Activated CD4-positive, alpha-beta T cell treated with anti-CD3 and anti-CD28 coated beads for 24 hours (primary cell): ENCODE measurements at places on chromosomes 7 and 10.

- no peak for DNase-seq
Observed at GRCh38 chr7:2517026-2517425, 2.5 kb upstream of the LFNG start.

- DNase-seq = no peak
Observed at GRCh38 chr7:143245123-143245522, 18.1 kb upstream of the GSTK1 start.

GRCh38 chr10:133040198-133040597, 47.5 kb upstream of the ADGRA1 start:
- DNase-seq = no peak

- no peak for DNase-seq
Observed at GRCh38 chr7:157150882-157151281, 12.2 kb downstream of the UBE3C start.

DNA sequence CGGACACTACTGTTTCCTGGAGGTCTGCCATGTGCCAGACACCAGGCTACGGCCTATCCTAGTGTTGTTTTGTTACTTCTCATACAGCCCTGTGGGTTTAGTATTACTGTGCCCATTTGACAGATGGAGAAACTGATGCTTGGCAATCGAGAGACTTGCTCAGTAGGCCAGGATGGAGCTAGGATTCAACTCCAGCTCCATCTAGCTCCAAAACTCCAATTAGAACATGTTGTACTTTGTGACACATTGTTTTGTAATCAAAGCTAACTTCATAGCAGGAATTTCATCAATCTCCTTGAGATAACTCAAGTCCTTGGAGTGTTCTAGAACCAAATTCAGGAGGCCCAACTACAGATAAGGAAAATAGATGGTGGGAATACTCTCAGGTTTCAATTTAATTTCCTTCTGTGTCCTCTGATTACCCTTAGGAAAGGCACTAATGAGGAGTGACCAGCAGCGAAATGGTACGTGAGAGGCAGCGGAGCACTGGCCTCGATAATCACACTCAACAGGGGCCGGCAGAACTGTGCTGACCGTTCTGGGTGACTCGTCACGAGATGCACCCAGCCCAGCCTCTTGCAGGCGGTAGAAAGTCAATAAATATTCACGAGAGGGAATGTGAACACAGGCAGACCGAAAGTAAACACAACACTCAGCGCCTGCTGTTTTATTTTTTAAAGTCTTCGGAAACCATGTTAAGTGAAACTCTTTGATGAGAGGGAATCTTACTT, 269.6 kb upstream of the NEBL start:
- DNase-seq = no peak

- DNase-seq = no peak
Observed at GRCh38 chr10:67818323-67818722, 19.7 kb downstream of the DNAJC12 start.

DNA sequence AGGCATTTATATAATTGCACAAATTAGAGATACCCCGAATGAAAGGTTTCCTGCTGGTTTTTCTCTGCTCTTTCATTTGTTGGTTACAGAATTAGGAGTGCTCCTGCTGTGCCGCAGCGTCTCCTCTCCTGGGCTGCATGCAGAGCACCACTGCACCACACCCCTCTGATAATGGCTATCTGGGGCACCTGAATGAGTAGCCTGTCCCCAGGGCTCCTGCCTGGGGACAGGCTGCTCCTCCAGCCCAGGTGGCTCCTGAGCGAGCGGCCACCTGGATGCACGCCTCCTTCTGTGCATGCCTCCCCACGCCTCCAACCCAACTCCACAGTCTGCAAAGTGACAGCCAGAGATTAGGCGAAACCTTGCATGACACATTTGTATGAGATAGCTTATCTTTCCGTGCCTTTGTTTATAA, 242.6 kb upstream of the FZD8 start:
- no peak for DNase-seq

GRCh38 chr7:151776876-151777494, 99.9 kb downstream of the PRKAG2 start:
- no peak for DNase-seq

DNA sequence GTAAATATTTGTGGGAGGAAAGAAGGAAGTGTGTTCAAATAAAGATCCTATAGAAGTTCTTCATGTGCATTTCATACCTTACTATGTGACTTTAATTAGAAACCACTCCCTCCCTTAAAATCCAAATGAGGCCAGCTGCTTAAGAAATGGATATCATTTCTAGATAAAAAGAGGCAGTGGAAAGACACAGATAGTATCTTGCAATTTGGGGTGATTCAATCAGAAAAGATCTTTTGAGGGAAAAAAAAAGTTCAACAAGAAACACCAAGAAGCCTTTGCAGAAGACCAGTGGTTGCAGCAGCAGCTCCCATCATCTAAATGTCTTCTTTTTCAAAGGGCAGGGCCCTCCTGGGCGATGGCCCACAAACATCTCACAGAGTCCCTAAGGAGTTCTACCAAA, 200.1 kb downstream of the LRRN3 start:
- DNase-seq = no peak

DNA sequence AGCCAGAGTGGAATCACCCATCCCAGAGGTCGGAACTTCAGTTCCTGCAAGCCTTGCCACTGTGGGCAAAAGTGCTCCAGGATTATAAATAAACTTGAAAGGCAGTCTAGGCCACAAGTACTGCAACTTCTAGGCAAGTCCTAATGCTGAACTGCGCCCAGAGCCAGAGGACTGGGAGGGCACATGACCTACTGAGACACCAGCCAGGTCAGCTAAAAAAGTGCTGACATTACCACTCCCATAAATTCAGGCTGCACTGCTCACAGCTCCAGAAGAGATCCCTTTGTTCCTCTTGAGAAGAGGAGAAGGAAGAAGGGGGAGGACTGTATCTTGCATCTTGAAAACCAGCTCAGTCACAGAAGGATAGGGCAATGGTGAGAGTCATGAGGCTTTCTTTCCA, 1084.1 kb upstream of the PHF14 start:
- no peak for DNase-seq

DNA sequence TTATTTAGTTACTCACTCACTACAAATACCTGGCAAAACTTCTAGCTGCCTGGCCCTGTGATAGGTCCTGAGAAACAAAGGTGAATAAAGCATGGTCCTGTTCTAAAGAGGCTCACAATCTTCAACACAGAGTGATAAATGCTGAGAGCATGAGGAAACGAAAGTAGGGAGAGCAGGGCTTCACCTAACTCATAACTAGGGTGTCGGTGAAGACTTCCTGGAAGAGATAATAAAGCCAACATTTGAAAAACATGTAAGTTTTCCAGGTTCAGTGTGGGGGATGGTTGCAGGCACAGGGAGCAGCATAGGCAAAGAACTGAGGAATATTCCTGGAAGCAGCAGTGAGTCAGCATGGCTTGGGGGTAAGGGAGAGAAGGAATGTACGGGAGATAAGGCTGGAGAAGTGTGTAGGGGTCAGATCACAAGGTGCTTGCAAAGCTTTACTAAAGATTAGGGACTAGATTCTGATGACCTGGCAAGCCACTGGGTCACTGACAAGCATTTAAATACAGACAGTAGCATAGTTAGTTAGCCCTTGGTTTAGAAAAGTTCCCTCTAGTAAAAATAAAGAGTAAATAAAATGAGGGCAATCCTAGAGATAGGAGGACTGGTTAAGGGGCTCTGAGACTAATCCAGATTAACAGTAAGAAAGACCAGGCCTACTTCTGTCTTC, 5.1 kb downstream of the KEL start:
- DNase-seq = no peak

- DNase-seq = no peak
Observed at GRCh38 chr10:10520491-10521385, 496.9 kb upstream of the CELF2 start.

- DNase-seq = no peak
Observed at GRCh38 chr10:13698217-13698616, 111.5 kb downstream of the PRPF18 start.

- DNase-seq = no peak
Observed at GRCh38 chr10:29849126-29849833, 210.1 kb downstream of the JCAD start.

- no peak for DNase-seq
Observed at GRCh38 chr7:36036590-36036989, 116.5 kb upstream of the EEPD1 start.

- no peak for DNase-seq
Observed at GRCh38 chr10:5619362-5620211, 46.8 kb downstream of the ASB13 start.

- no peak for DNase-seq
Observed at GRCh38 chr7:116271963-116272886, 61.9 kb downstream of the TES start.

DNA sequence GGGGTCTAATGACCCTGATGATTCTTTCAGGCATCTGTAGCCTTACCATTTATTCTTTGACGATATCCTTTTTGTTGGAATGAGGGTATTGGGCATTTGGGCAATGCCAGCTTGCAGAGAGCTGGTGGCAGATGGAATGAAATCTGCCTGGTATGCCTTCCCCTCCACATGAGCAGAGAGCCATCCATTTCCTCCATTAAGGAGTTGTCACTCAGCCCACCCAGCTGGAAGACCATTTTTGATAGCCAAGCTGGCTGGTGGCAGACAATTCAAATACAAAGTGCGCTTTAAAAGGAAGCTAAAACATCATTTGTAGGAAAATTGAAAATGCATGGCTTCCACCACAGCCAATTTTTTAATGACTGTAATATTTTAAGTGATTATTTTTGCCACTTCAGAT, 240.1 kb upstream of the SLC26A5 start:
- DNase-seq = no peak

DNA sequence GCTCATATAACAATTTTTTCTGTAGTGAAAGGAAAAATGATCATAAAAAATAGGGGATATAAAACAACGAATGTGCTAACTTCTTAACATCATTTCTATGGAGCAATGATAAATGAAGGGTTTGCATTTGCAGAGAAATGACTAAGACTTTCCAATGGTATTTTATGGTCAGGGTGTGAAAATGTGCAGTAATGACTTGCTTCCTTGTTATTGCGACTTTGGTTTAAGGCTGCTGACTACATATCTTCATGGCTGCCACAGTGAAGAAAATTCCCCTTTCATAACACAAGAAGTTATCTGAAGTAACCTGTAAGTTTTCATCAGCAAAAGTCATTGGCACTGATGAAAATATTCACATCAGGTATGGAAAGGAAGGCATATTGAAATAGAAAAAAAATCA, 166.1 kb upstream of the NRG3 start:
- no peak for DNase-seq

GRCh38 chr10:103038570-103038969, 120.5 kb downstream of the CNNM2 start:
- no peak for DNase-seq

DNA sequence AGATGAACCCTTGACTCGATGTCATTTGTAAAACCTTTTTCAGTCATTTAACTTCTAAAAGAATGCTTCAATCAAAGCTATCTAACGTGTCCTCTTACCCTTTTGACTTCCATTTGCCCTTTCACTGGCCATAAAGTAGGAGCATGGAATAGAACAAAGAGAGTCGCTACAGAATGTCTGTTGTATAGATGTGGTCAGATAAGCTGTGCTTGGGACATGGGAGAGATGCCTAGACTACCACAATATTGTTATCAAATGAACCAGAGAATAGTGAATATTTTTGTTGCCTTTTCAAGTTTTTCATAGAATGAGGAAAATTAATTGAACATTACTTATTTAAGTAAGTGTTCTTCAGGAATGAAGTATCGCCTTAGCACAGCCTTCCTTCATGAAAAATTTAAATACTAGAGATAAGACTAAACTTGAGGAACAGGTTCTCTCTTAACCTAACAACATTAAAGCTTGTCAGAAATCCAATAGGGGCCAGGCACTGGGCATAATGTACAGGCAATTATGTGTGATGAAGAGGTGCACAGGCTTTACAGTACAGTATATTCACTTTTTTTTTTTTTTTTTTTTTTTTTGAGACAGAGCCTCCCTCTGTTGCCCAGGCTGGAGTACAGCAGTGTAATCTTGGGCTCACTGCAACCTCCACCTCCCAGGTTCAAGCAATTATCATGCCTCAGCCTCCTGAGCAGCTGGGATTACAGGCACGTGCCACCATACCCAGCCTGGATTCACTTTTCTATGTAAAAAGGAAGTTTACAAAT, 7.5 kb upstream of the KMT2E start:
- no peak for DNase-seq

DNA sequence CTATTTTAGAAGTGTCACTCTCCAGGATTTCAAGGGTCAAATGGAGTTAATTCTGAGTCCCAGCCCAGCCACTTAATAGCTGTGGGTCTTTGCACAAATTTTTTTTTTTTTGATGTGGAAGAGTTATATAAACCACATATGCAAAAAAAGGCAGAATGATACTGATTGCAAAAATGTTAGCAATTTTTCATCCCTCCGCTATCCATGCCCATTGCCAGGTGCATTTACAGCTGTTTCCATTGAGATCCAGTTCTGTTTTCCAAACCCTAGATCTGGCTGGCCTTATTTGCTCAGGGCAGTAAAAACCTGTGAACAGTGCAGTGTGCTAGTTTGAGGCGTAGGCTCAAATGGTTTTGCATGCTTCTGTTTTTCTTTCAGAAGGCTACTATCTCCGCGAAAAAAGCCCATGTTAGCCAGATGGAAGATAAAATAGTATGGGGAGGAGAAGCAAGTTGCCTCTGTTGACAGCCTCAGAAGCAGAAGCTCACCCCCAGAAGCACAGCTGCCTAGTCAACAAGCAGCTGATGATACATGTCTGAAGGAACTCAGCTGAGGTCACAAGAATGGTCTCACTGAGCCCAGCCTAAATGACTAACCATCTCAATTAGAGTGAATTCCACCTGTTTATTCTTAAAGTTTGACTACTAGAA, 997 bp upstream of the ZNF138 start:
- DNase-seq = no peak

GRCh38 chr7:45687721-45688120, 113.6 kb downstream of the ADCY1 start:
- no peak for DNase-seq

DNA sequence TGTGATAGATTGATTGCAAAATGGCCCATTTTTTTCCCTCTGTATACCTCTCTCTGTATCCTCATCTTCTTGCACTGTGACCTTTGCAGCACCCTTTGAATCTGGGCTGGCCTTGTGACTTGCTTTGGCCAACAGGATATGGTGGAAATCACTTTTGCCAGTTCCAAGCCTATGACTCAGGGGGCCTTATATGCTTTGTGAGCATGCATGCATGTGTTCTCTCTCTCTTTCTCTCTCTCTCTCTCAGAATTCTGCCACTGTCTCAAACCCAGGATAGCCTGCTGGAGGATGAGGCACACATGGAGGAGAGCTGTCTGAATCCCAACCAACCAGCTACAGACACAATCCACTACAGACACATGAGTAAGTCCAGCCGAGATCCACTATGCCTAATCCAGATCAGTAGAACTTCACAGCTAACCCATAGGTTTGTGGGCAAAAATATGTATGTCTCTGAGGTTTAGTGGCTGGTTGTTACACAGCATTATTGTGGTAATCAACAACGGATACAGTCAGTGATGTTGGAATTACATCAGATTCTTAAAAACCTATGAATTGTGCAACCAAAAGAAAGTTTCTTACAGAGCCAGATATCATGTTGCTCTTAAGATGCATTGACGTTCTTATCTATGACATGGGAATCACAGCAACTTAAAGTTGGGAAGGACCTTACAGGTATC, 41.8 kb upstream of the ABCB4 start:
- no peak for DNase-seq
